ENCODE measurements at places on chromosomes 5 and 9.

DNA sequence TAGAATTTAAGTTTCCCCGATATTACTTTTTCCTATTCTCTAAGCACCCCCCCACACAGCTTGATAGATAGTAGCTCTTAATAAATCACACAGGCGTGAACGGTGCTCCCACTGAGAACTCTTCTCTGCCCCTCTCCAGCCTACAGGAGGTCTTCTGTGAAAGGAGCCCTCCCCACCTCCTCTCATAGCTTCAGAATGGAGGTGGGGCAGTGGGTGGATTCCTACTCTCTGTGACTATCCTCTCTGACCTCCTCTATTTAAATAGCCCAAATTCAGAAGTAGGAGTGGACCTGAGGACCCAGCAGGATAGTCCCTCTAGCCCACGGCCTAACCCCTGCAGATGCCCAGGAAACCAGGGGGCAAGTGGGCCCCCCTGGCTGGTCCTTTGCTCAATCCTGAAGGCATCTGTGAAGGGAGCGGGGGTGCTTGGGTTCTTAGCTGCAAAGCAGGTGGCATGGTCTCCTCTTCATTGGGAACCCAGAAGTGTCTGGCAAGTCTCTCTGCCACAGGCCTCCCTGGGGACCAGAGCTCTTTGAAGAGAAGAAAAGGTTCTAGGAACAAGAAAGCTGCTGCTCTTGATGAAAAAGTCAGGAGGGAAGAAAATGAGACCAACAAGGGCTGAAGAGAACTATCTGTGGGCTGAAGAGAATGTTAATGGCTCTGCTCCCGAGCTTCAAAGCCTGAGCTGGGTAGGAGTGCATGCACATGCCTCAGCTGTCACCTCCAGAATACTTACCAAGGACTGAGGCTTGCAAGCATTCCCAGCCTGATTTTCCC lies 21.1 kb upstream of the HSPA9 start:
- no peak for DNase-seq

- DNase-seq: no peak
Measured at GRCh38 chr9:92026206-92027002, 76.4 kb upstream of the ROR2 start.

DNA sequence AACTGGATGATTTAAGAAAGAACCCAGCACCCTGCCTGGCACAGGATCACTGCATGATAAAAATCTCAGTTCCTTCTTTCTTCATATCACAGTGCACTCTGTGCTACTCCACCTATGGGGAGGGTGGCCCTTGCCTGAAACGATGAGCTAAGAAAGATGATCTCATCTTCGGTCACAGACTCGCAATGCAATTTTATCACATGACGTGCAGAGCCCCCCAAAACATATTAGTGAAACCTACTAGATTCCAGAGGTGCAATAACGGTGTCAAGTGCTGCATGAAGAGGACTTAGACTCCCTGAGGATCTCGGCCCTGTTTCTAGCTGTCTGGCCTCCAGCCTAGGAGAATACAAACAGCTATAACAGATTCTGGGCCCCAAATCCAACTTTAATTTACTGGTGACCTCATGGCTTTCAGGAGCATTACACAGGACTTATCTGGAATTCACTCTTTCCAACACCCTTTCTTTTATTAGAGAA lies 104.0 kb downstream of the EBF1 start:
- DNase-seq: no peak

GRCh38 chr9:69444021-69444420 lies 119.0 kb downstream of the ENTREP1 start:
- DNase-seq: no peak

DNA sequence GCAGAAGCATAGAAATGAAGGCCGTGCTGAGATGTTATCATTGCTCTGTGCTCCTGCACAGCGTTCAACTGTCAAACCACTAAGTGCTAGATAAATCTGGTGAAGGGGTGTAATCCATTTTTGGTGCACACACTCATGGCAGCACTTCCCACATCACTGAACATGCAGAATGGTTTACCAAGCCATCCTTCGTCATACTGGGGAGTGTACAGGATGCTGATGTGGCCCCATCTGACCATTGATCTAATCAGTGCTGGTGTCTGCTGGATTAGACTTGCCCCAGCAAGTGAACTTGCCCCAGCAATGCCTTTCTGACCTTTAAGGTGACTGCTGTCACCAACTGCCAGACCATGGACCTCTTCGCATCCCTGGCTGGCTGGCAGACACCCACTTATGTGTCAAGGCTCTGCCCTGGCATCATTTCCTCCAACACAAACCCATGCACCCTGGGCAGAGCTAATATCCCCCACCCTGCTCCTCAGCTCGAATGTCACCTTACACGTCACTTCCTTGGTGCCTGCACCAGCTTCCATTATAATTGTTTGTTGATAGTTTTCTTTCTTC lies 4.2 kb upstream of the SEMA4D start:
- no peak for DNase-seq

- DNase-seq: no peak
Measured at GRCh38 chr5:173094012-173094661, 38.0 kb downstream of the CREBRF start.

DNA sequence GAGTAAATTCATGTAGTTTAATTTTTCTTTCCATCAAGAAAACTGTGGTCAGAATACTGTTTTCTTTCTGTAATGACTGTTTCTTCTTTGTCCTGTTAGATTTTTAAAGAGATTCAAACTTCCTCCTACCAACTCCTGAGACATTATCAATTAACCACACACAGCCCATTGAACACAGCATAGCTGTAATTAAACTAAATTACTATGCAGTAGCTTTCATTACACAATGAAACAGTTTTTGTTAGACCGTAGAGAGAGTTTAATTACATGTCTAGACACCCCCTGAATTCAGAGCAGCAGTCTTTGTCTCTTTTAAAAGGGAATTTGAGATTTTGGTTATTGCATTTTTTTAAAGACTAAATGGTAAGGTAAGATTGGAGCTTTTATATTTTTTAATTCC lies 77.5 kb downstream of the STARD4 start:
- no peak for DNase-seq

GRCh38 chr9:1775230-1775629 lies 239.9 kb upstream of the SMARCA2 start:
- DNase-seq: no peak

DNA sequence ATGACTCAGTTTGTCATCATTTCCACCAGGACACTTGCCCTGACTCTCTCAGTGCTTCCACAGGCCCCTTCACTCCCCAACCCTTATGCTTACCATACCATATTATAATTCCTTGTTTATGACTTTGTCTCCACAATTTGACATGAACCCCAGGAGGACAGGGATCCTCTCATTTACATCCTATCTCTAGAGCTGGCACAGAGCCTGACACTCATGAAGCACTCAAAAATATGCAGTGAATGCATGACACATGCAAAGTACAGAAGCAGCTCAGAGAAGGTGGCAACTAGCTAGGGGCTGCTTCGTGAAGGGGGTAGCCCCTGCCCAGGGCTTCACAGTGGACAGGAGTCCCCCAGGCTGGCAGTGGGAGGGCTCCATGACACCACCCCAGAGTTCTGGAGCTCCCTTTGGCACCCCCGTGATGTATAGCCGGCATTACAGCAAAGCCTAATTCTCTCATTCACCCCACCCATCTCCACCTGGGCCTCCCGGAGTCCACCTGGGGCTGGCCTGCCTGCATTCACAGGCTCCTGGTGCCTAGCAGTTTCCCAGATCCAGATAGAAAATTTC lies 112.0 kb upstream of the SPOCK1 start:
- DNase-seq: no peak

DNA sequence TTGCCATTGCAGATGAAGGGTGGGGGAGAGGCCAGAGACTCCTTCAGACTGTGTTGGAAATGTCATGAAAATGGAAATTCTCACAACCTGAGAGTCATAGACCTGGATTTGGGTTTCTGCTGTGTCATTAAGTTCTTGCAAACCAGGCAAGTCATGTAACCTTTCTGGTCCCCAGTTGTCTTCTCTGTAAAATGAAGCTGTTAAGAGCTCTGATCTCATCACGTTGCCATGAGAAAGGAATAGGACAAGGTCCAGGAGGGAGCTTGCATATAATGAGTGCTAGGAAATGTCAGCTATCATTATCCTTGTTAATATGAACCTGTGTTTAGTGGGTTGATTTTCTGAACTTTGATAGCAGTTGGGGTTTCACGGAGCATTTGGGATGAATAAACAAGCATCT lies 59.1 kb downstream of the FGF1 start:
- no peak for DNase-seq

DNA sequence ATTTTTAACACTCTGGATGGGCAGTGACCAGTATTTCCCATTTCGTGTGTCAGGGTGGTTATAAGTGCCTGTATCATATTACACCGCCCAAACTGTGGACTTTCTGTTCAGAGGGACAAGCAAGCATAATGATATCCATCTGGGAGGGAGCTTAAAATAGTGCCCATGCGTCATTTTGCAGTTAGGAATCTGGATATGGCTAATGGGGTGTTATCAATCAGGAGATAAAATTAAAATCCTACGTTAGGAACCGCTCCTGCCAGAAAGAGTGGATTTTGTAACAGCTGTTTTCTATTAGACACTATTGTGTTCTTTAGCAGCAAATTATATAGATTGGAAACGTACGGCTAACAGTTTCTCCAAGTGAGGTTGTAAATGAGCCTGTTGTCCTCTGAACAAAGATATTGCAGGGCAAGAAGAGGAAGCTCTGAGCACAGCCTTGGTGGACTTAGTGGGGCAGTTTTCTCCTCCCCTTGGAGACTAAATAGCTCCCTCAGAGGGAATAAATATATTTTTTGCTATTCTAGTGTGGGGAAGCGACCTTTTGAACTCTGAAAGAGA lies 160.4 kb downstream of the SPATA31D1 start:
- DNase-seq: no peak

DNA sequence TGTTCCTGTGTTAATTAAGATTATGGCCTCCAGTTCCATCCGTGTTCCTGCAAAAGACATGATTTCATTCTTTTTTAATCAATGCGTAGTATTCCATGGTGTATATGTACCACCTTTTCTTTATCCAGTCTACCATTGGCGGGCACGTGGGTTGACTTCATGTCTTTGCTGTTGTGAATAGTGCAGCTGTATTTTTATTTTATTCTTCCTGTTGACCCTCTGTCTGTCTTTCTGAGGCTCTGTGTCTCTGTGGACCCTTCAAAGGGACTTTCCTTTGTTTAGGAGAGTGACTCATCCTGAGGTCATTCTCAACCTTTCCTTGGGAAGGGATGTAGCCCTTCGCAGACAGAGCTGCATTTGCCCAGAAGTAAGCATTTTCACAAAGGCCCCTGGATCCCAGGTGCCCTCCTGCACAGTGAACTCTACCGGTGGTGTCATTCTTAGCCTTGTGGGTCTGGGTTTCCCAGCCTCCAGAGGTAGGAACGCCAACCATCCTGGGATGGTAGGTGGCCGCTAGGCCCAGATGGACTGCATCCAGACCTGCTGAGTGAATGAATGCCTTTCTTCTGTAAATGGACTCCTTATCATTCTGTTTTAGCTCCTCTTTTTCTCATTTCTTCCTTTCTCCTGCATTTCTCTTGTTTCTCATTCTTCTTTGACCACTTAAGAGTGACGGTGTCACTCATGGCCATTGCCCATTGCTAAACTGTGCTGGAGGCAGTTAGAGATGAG lies 22.4 kb downstream of the TRIO start:
- DNase-seq: no peak

GRCh38 chr5:24720743-24721142 lies 76.0 kb upstream of the CDH10 start:
- no peak for DNase-seq

DNA sequence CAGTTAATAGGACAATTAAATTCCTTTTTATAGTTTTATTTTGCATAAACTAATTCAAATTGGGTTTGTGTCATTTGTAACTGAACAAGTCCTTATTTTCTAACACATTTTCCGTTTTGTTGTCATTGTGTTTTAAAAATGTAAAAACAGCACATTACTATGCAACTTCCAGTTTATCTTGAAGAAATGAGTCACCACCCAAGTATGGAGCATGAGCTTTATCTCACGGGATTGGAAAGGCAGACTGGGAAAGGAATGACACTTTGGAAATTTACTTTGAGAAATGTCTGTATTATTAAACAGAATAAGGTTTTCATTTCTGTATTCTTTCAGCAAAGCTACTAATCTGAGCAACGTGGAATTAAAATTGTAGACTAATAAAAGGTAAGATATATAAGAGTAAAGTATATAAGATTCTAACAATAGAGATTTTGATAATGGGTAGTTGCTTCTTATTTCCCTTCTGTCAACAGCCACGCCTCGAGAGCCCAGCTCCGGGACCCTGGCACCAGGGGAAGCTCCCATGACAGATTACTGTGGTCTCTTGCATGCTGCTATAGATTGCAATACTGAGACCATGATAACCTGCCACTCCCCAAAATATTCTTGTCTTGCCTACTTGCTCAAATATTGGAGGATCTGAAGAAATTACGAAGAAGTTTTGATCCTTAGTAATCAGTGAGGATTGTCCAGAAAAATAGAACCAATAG lies 433.1 kb downstream of the CHSY3 start:
- DNase-seq: no peak

DNA sequence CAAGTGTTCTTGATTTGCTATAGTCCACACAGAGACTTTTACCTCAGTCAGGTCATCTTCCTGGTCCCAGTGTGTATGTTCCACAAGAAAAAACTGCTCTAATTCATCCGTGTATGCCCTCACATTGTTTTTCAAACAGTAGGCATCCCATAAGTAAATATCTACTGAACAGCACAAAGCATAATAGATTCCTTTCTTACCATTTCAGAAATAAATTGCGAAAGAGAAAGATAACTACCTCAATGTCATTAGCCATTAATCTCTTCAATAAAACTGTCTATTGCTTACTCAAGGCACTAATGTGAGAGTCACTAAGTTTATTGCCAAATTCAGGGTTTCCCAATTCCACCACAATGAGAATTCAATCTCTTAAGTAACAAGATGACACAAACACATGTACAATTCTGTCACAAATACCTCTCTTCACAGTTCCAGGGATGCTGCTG lies 9.6 kb downstream of the FBXW2 start:
- no peak for DNase-seq

DNA sequence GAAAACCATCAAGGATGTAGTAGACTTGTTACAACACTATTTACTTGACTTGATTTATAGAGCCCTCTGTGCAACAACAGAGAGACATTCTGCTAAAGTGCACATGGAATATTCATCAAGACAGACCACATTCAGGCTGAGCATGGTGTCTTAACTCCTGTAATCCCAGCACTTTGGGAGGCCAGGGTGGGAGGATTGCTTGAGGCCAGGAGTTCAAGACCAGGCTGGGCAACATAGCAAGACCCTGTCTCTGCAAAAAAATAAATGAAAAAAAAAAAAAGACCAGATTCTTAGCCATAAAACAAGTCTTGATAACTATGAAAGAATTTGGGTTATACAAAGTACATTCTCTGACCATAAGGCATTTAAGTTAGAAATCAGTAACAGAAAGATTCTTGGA lies 25.3 kb downstream of the DENND4C start:
- DNase-seq: no peak

- no peak for DNase-seq
Measured at GRCh38 chr9:4157584-4158499, 142.0 kb downstream of the GLIS3 start.

- no peak for DNase-seq
Measured at GRCh38 chr9:35322075-35322885, 160.5 kb downstream of the UNC13B start.

DNA sequence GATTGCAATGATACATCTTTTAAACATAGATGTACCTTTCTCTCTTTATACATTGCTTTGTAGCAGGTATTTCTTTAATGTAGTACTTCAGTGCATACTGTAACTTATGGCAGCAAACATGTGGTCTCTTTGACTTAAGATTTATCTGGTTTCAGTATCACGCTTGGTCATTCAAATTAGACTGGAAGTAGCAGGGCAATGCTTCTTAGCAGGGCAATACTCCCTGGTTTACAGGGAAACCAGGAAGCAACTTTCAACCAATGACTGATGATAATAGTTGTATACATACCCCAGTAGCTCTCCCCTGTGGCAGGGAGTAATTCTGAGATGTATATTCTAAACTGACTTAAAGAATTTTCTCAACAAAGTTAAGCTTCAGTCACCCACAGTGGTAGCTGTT lies 761.1 kb upstream of the CDH10 start:
- no peak for DNase-seq
